Metanephros (tissue), 2 donors: ENCODE measurements at places on chromosomes 3 and 15. TPM values are rescaled to one million over a fixed set of nuclear protein-coding genes. Genes with fewer than 3 reads are reported as not detected.

CYP8B1 gene
- 0.35 TPM for total RNA-seq

SERINC4 gene
- 0.23 TPM for total RNA-seq

SEMA3F gene
- 42.8 TPM for total RNA-seq

CFAP20DC gene
- total RNA-seq = 3.3 TPM

SKOR1 gene
- total RNA-seq = 0.29 TPM

SLC28A2 gene
- 0.23 TPM for total RNA-seq

SLC22A14 gene
- total RNA-seq = 1.7 TPM

COPB2 gene
- total RNA-seq = 82.3 TPM

FOXL2NB gene
- total RNA-seq = not detected

ALDH1A2 gene
- 157 TPM for total RNA-seq

FES gene
- total RNA-seq = 52.4 TPM
